ENCODE measurements at places on chromosomes 5 and 9.

DNA sequence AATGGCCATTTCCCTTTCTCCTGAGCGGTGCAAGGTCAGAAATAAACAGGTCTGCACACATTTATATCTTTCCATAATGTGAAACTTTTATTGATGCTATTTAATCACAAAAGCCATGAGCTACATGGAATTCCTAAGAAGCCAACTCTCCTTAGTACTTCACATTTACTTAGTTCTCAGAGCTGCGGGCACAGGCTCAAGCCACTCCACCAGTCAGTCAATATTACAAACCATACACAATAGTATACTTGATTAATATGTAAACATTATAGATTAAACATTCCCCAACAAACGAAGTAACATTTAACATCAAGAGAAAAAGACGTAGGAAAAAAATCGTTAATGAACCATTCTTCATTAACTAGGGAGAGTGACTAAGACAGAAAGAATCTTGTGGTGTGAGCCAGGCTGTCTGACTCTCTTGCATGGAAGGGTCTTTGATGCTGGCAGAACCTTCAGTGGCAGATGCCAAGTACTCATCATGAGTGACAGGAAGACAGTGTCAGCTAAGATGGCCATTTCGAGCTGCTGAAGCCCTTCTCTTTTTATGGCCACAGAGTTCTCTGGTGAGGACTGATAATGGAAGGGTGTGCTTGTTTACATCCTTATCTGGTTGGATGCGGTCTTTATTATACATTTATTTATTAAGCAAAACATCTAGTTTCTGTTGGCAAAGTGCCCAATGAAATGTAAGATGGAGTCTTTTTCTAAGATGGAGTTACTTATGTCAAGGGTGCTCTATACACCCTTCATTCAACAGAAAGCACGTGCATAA, 115.5 kb upstream of the TUT7 start:
- DNase-seq, result no peak

- no peak for DNase-seq
These were observed 82.3 kb downstream of the CRB2 start for GRCh38 chr9:123438321-123438720.

- DNase-seq, result no peak
These were observed 9.0 kb downstream of the OR1J1 start for GRCh38 chr9:122468735-122469134.

DNA sequence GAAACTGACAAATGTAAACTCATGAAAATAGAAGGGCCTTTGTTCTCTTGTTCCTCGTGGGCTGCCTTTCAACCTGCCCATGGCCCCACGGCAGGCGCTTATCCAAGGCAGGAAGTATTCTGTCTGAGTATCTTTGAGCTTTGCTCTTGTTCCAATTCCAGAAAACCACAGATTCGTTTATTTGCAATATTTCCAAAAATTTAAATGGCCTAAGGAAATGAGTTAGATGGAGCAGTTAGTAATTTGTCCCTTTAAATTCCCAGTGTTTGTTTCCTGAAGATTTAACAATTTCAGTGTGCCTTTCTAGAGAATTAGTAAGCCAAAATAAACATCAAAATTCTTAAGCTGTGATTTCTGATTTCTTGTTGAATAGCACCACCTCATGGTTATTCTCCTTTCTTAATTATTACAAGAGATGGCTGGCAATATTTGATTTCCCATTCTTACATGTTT, 299.4 kb upstream of the RASA1 start:
- no peak for DNase-seq

DNA sequence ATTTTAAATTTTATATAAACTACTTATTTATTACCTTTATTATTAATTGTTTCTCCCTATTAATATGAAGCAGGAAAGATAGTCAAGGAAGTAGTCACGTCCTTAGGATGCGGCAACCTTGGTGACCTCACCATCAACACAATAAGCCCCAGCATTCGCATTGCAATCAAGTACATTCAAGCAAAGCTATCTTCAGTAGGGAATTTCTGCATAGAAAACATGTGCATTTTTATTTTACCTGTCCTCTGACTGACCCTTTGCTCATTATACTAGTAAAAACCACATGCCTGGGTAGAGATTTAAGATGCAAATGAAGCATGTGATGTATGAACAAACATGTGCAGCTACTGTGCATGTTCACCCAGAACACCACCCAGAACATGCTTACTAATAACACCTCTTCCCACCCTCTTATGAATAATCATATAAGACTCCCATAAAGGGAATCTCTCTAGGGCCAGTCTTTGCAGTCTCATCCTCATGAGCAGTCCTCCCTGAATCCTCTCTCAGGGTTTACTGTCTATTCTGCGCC, 869.6 kb downstream of the TAF11L14 start:
- DNase-seq, result no peak

- no peak for DNase-seq
These were observed 32.3 kb upstream of the PTGS1 start for GRCh38 chr9:122338536-122338935.

GRCh38 chr5:39639618-39640089, 214.9 kb upstream of the DAB2 start:
- DNase-seq, result no peak

- DNase-seq, result no peak
These were observed 176.1 kb downstream of the ATPSCKMT start for GRCh38 chr5:10073441-10074104.

GRCh38 chr5:139667730-139668063, 19.5 kb downstream of the CXXC5 start:
- DNase-seq, result no peak

DNA sequence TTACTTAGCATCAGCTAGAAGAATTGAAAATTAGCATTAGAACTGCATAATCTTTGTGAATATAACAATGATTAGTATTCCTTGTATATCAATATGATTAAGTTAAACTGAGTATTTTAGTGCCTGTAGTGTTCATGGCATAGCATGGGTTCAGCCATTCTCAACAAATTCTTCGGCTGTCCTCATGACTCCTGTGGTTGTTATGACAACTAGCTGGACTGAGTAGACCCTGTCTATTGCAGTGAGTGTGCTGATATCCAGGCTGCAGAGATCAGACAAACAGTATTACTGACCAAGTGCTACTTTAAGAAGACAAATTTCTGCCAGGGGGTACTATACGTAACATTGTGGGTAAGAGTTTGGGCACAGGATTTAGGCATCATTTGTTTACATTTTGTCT, 125.9 kb downstream of the NUDT12 start:
- DNase-seq, result no peak

DNA sequence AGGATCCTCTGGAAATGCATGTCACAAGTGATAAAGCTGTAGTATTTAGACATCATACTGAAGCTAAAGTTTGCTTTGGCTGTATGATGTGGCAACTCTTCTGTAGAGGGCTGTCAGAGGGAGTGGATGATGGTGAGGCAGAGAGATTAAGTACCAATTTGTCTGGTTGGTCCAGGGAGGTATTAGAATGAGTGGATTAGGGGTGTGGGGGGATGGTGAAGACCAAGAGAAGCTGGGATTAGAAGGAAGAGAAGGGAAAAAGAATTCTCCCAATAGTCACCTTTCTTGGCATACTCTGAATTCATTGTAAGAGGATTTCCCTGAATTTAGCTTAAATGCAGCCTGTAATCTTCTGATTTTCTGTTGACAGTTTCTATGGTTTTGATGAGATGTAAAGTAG, 3.6 kb downstream of the PCDHAC2 start:
- DNase-seq, result no peak

DNA sequence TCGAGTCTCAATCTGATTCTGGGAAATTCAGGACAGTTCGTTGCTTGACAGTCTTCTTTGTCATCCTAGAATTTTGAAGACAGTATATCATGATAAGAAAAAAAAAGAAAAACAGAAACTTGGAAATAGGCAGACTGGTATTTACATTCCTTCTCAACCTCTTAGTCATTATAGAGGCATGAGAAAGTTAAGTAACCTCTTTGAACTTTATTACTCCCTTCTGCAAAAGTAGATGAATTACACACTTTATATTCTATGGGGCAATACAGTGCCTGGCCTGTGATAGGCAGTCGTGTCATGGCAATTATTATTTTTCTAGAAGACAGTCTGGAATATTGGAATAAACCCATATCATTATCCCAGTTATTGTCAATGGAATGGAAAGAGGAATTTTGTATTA, 828.9 kb downstream of the TLR4 start:
- DNase-seq, result no peak

DNA sequence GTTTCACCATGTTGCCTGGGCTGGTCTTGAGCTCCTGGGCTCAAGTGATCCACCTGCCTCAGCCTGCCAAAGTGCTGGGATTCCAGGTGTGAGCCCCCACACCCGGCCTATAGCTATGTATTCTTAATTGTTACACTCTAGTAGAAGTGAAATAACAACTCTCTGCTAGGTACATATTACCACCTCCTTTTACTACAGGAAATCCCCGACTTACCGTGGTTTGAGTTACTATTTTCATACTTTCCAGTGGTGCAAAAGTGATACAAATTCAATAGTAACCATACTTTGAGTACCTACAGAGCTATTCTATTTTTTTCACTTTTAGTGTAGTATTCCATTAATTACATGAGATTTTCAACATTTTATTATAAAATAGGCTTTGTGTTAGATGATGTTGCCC, 719 bp downstream of the ARL14EPL start:
- DNase-seq, result no peak

DNA sequence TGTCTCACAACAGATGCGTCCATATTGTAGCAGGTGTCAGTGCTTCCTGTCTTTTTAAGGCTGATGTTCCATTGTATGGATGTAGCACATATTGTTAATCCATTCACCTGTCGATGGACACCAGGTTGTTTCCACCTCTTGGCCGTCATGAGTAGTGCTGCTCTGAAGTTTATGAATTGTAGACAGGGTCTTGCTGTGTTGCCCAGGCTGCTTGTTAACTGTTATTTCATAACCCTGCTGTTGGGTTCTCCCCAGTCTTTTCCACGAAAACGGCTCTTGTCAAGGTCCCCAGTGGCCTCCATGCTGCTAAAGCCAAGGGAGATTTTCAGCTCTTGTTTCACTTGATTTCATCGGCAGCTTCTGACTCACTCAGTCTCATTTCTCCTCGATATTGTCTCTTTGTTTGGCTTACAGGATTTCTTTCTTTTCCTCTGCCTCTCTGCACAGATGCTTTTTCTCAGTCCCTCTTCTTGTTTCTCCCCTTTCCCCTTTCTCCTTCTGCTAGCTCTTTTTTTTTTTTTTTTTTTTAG, 12.1 kb upstream of the PSD2 start:
- no peak for DNase-seq

- DNase-seq, result no peak
These were observed 25.2 kb downstream of the CYFIP2 start for GRCh38 chr5:157290981-157291711.

- DNase-seq, result no peak
These were observed 5.7 kb downstream of the TGFBI start for GRCh38 chr5:136034492-136034891.

- DNase-seq, result no peak
These were observed 66.6 kb upstream of the CTNNA1 start for GRCh38 chr5:138686668-138687067.

GRCh38 chr9:136017289-136018190, 56.4 kb upstream of the UBAC1 start:
- no peak for DNase-seq

DNA sequence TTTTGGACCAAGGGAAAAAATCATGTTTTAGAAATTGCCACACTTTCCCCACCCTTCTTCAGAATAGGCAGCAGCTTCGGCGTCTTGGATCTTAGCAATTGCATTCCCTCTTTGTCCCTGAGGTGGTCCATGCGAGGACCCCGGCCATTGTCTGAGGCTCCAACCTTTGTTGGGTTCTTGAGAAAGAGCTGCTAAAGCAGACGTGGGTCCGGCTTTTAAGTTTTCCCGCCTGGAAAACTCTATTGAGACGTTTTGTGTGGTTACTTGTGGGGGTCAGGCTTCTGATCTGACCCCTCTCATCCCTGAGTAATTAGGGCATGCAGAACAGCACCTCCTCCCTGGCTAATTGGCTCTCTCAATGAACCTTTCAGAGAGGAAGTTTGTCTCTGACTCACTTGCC, 509.6 kb upstream of the TNC start:
- no peak for DNase-seq

DNA sequence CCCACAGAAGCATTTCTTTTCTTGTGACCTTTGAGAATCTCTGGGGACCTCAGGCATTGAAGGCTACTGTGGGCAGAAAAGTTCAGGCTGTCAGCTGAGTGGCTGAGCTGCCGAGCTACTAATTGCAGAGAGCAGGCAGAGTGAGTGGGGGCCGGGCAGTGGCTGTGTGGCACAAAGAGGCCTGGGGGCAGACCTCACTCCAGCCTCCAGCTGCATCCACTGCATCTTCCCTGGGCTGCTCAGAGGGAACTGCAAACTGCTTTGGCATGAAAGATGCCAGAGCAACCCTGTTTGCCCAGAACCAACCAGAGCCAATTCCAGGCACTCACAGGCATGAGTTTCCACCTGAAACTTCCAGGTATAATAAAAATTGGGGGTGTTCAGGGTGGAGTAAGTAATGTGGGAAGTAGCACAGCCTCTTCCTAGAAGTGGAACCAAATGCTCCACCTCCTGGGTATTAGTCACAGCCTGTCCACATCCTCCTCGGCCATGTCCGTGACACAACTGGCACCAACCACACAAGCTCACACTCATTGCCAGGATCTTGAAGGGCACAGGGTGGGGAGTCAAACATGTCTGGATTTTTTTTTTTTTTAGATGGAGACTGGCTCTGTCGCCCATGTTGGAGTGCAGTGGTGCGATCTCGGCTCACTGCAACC, 548.9 kb downstream of the BNC2 start:
- DNase-seq, result no peak

GRCh38 chr9:34318163-34318790, 10.8 kb downstream of the KIF24 start:
- no peak for DNase-seq

- no peak for DNase-seq
These were observed 134.7 kb upstream of the ZNF608 start for GRCh38 chr5:124880903-124881697.

GRCh38 chr5:99019254-99019653, 90.4 kb upstream of the CHD1 start:
- no peak for DNase-seq

- no peak for DNase-seq
These were observed 269.4 kb upstream of the IRX1 start for GRCh38 chr5:3325972-3326840.

GRCh38 chr9:121557581-121558447, 58.2 kb upstream of the GGTA1 start:
- no peak for DNase-seq

DNA sequence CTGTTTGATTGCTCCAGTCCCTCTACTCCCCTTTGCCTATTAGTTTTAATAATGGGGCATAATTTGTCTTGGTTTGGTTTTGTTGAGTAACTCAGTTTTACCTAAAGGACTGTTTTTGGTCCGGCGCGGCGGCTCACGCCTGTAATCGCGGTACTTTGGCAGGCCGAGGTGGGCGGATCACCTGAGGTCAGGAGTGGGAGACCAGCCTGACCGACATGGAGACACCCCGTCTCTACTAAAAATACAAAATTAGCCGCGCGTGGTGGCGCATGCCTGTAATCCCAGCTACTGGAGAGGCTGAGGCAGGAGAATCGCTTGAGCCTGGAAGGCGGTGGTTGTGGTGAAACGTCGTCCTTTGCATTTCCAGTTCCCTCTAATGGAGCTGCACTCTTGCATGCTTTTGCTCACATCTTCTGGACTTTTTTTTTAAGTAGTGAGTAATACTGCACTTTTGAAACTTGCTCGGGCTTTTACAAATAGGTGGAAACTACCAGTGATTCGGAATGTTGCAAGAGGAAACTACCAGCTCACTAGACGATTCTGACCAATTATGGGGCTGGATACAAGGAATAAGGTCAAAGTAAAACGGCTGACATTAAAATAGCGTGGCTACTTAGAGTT, 721 bp upstream of the MAML1 start:
- DNase-seq, result no peak

GRCh38 chr5:88085462-88085861, 183.2 kb downstream of the TMEM161B start:
- no peak for DNase-seq
